ENCODE measurements at places on chromosomes 12 and 14.
A peak's percentile ranks its signal among the peaks of the same experiment; 100 is the strongest.

DNA sequence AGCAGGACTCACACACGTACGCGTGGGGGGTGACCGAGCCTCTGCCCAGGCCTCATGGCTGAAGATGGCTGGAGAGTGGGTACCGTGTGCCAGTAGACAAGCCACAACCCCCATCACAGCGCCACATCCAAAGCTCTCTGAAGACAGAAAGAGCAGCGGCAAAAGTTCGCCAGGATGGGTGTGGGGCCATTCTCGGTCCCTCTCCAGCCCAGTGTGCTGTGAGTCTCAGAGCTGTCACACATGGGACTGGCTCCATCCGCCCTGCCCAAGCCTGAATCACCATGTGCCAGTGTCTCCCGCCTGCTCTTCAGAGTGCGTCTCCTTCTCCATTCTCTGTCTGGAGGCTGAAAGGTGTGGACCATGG, 5.7 kb downstream of the TMEM179 start:
- no peak for DNase-seq

GRCh38 chr12:50732591-50732990, 31.3 kb upstream of the ATF1 start:
- DNase-seq = peak; percentile 69

DNA sequence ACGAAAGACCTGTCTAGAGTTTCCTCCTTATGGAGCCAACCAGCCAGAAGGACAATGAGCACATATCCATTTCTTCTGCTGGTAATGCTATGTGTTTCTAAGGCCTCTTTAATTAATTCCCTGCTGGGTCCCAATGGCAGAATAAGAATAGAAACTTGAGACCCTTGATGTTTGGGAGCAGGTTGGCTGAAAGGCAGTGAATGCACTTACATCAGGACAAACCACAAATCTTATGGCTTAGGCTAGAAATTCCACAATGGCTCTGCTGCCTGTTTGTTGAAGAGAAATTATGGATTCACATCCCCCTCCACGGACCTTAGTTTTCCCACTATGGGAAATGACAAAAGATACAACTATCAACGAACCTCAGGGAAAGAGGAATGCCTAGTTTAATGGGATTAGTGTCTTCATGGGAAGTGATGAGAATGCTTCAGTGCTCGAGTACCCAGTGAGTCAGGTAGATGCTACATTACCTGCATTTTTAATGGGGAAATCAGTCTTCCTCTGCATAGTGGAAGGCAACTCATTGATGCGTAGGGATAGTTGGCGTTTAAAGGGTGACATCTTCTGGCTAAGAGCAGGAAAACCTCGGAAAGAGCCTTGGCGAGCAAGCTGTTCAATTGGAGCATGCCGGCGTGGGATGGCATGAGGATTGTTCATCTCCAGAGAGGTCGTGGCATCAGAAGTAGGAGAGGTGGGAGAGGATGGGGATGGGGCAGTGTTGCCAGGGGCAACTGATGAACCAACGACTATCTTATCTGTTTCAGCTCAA, 46.5 kb downstream of the PAPLN start:
- no peak for DNase-seq

GRCh38 chr12:43848786-43849185, 12.9 kb downstream of the TMEM117 start:
- no peak for DNase-seq

DNA sequence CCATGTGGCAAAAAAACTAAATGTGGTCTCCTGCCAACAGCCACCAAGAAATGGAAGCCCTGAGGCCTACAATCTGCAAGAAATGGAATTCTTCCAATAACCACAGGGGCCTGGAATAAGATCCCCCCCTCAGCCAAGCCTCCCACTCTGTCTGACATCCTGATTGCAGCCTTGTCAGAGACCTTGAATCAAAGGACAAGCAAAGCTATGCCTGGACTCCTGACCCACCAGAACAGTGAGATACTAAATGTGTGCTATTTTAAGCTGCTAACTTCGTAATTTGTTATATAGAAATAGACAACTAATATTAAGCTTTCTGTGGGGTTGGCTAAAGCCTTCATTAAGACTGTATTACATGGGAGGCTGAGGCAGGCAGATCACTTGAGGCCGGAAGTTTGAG, 77.7 kb downstream of the TBX5 start:
- no peak for DNase-seq

- DNase-seq = no peak
These were observed 99.9 kb upstream of the MAP1LC3B2 start for GRCh38 chr12:116459011-116459875.

DNA sequence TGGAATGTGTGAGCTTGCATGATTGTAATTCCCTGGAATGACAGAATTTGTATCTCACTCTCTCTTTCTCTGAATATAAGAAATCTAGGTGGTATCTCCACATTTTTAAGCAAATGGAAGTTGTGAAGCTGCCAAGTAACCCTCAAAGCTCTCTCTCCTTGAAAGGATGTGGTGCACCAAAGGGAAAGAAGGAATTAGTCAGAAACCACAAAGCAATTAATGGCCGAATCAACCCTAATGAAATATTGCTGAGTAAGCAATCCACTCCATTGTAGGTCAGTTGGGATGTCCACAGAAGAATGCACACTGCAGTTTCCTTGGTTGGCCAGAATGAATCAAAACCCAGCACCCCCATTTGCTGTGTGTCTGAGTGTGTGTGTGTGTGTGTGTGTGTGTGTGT, 153.5 kb downstream of the KCNA5 start:
- DNase-seq = no peak

DNA sequence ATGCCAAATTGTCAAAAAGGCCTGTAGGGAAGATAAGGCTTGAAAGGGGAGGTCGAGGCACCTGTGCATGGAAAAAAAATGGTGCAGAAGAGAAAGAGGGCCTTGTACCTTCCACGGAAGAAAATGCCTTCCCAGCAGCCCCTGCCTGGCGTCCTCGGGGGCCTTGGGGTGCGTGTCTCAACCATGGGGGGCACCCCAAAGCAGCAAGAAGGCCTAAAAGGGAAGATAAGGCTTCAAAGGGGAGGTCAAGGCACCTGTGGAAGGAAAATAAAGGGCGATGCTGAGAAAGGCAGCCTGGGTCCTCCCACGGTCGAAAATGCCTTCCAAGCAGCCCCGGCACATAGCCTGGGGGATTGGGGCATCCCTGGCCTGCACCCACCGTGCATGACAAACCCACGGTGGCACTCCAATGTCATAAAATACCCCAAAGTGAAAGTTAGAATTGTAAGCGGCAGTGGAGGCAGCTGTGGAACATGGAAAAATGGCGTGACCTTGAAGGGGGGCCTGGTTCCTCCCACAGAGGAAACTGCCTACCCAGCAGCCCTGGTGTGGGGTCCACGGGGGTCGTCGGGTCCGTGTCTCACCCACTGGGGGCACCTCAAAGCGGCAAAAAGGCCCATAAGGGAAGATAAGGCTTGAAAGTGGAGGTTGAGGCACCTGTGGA, 275.0 kb downstream of the ALG10 start:
- DNase-seq = no peak

Data from AG04450 (cell line).